ENCODE measurements at places on chromosomes 6 and 20.

DNA sequence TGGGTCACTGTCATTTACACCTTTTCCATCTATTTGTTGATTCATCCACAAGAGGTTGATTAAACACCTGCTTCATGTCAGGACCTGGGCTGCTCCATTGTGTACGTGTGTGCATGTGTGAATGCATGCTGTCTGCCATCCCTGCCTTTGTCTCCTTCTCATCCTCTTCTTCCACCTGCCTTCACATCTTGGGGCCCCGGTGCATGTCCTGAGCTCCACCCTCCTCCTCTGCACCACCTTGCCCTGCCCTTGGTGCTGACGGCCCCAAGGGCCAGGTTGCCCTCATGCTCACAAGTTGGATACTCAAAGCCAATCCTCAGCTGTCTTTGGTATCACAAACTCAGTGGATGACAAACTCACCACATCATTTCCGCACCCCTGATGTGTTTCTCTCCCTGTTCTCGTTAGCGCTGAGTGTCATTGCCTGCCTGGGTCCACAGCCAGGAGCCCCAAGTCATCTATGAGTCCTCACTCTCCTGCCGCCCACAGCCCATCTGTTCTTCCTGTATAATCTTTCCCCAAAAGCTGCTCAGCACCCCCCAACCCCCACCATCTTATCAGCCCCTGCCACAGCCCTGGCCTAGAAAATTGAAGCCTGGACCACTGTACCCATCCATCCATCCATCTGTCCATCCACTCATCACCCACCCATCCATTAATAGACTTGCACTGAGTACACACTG lies 85.0 kb downstream of the SRC start:
- no peak for DNase-seq

- DNase-seq = peak; percentile 15
Observed at GRCh38 chr20:14951105-14951504, 613.7 kb upstream of the FLRT3 start.

GRCh38 chr6:131519670-131520436 lies 53.2 kb upstream of the ARG1 start:
- peak; percentile 51 for DNase-seq

GRCh38 chr20:37364927-37365272 lies 19.0 kb downstream of the SRC start:
- no peak for DNase-seq

DNA sequence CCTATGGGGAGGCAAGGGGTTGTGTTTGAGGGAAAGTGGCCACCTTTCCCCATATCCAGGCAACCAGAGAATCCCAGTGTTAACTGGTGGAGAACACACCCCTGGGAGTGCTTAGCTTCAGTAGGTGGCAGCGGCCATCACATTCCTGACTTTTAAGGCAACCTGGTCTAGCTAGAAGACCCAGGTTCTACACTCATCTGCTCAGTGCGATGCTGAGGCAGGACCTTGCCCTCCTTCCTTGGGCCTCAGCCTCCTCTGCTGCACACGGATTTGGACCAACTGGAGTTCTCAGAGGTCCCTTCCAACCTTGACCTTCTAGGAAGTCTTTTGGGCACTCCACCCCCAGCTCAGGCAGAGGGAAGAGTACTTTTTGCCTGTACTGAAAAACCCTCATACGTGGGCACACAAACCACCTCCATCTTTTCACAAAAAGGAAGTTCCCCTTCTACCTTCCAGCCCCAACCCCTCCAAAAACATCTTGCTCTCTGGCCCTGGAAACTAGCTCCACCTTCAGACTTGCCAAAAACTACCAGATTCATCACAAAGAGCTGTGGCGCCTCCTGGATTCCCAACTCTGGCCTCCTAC lies 2.9 kb downstream of the CCND3 start:
- DNase-seq = no peak

DNA sequence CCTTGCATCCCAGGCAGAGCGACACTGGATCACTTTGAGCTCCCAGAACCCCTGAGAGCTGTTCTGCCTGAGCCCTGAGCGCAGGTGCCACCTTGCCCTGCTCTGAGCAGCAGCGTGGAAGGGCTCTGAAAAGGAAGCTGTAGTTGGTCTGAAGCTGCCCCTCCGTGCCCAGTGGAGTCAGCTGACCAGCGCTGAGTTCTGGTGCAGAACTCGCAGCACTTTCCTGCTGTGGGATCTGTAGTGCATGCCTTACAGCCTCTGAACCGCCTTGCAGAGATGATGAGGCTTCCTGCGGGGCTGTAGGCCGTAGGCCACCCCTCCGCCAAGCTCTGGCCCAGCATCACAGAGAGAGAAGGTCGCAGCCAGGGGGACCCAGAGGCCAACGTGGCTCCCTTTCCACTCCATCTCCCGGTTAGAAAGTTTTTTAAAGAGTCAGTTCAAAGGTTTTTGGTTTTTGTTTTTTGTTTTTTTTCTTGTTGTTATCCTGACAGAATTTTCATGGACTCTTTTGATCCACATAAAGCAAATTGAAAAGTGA lies 158.3 kb upstream of the CST7 start:
- DNase-seq = no peak

DNA sequence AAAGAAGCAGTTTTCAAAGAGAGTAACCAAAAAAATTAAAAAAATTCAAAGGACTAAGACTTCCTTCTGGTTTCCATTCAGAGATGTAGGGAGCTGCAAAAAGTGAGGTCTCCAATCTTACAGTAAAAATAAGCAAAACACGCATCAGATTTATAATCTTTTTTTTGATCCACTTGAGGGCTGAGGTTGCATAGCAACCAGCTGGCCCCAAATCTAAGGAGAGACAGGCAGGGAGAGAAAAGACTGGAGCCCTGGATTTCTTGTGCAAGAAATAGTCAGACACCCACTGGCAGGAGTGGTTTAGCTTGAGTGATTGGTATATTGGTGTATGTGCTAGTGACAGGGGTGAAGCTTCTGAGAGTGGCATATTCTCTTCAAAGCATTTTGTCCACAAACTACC lies 135.9 kb upstream of the FUT9 start:
- no peak for DNase-seq

- DNase-seq = peak; percentile 6
Observed at GRCh38 chr20:34943808-34944567, 11.6 kb downstream of the GSS start.

DNA sequence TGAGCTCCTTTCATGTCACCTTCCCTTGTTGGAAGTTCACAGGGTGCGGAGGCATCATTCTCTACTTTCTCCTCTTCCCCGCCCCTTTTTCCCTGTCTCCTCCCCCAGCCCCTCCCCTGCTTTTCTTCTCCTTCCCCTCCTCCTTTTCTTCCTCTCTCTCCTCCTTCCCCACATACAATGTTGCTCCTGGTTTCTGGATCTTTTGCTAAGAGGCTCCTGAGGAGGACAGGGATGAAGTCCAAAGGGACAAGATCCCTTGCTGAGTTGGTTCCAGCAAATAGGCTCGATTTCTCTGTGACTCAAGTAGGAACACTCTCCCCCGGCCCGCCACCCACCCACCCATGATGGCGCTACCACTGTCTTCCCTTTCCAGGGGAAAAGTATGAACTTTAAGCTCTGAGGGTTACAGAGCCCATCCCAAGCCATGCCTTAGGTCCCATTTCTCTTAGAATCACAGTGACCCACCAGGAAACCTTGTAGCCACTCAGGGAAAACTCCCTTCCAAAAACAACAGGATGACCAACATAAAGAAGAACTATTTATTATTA lies 852 bp upstream of the TFEB start:
- DNase-seq = no peak

DNA sequence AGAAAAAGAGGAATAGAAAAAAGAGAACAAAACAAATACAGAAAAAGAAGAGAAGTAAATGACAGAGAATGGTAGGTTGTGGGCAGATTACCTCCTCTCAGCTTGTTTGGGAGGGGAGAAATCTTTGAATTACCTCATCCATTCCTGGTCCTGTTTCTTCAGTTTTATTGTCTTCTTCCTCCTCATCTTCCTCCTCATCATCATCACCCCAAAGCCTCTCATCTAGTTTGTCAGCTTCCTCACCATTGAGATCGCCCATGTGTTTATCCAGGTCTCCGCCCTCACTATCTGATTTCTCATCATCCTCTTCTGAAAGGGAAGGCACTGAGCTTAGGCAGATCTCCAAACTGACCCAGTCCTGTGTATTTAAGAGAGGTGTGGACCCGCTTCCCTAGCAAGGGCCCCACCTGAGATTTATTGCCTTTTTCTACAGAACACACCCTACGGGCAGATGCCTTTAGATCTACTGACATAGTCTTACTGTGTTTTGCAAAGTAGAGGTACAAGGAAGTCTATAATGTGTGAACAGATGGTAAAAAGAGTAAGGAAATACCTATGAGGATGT lies 24.2 kb upstream of the LYRM2 start:
- DNase-seq = no peak

- DNase-seq = peak; percentile 82
Observed at GRCh38 chr6:155108070-155108820, 113.1 kb downstream of the TIAM2 start.

DNA sequence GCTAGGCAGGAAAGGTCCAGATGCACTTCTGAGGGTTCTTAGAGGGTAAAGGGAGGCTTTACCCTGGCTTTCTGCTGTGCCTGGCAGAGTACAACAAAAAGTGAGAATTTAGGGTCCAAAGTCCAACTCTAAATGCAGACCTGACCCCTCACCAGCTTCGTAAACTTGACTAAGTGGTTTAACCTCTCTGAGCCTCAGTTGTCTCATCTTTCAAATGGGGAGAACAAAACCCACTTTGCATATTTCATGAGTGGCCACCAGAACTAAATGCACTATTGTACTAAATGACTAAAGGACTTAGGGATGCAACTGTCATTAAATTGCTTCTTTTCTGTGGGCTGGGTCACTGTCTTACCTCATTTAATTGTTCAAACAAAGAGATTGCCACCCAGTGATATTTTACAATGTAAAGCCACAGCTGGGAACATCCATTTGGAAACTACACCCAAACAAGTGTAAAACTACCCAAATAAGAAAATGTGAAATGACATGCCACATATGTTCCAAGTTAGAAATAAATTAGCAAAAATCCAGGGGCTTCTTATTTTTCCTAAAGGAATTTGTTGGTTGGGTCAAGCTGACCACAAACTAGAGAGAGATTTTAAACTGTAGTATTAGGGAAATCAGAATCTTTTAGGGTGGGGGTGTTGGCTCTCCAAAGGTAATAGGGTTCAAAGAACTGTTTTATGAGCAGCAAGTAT lies 48.3 kb upstream of the RIN2 start:
- DNase-seq = no peak

GRCh38 chr6:68642081-68642480 lies 7.0 kb downstream of the ADGRB3 start:
- no peak for DNase-seq

GRCh38 chr6:44926556-44926955 lies 401.6 kb upstream of the RUNX2 start:
- no peak for DNase-seq

GRCh38 chr20:43755851-43756250 lies 29.0 kb upstream of the GTSF1L start:
- peak; percentile 92 for DNase-seq

- DNase-seq = peak; percentile 77
Observed at GRCh38 chr6:83463886-83464285, 33.0 kb upstream of the ME1 start.
